HS-27A (cell line): ENCODE measurements at places on chromosomes 7 and 10.

GRCh38 chr10:70664702-70665195 is 7.6 kb upstream of the ADAMTS14 start:
- DNase-seq = no peak

- DNase-seq = no peak
Measured at GRCh38 chr10:32150532-32151101, 94.4 kb upstream of the KIF5B start.

GRCh38 chr7:9307131-9307530 is 873.7 kb downstream of the NXPH1 start:
- DNase-seq = no peak

- no peak for DNase-seq
Measured at GRCh38 chr10:80260295-80261243, 28.9 kb downstream of the MAT1A start.

DNA sequence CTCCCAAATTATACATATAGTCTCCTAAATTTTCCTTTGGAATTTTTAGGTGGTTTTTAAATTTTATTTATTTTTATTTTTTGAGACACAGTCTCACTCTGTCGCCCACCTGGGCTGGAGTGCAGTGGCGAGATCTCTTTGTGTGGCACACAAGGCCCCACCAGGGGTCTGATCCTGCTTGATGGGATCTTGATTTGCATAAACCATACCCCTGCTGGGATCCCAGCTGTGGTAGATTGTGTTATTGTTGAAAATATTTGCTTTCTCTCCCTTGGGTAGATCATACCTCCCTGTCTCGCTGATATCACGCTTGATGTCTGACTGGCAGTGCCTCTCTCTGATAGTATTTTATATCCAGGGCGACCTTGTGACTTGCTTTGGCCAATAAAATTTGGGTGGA is 5.6 kb upstream of the MUC3A start:
- no peak for DNase-seq

DNA sequence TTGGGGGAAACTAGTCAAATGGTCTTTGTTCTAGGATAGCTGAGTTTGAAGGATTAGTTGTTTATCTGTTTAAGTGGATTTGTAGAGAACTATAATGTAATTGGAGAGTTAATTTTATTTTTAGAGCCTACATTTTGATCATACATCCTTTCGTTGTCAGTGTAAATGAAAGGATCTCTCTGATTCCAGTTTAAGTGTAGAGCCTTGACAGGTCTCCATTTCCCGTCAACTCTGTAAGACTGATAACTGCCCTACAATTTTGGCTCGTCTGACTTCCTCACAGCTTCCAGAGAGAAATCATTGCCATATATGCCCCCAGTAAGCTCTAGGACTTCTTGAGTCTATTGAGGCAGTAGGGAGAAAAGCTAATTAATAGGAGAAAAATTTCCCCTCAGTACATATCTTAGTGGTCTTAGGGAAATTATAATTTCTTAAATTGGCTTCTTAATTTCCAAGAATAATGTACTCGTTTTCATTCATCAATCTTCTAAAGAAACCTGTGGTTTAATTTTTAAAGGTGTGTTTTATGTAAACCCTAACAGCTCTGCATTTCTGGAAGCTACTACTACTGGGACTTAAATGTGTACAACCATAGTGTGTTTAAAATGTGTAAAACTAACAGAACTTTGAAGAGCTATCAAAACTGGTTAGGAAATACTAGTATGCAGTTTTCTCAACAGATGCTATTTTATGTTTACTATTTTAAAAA is 3.8 kb downstream of the KMT2E start:
- no peak for DNase-seq

DNA sequence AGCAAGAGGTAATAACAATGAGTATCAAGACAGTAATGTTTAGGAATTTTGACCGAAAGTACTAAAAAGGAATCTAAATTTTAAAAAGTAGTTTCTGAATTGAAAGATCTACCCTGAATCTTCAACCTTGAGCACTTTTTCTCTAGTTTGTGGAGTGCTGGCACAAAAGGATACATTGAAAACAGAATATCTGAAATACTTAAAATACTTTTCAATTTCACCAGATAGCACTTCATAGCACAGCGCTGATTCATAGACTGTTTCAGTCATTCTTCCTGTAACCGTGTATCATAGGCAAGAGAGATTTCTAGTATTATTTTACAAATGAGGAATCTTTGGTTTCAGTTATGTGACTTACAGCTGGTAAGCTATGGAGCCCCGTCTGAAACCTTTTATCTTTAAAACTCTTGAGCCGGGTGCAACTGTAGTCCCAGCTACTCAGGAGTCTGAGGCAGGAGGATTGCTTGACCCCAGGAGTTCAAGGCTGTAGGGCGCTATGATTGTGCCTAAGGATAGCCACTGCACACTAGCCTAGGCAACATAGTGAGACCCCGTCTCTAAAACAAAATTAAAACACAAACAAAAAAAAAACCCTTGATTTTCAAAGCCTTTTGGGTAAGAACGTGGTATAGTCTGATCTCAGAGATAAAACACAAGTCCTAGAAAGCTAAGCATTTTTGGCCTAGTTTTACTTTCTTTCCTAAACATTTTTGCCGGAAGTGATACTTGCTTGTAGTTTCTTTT is 35.1 kb downstream of the FHIP2A start:
- peak; percentile 70 for DNase-seq

DNA sequence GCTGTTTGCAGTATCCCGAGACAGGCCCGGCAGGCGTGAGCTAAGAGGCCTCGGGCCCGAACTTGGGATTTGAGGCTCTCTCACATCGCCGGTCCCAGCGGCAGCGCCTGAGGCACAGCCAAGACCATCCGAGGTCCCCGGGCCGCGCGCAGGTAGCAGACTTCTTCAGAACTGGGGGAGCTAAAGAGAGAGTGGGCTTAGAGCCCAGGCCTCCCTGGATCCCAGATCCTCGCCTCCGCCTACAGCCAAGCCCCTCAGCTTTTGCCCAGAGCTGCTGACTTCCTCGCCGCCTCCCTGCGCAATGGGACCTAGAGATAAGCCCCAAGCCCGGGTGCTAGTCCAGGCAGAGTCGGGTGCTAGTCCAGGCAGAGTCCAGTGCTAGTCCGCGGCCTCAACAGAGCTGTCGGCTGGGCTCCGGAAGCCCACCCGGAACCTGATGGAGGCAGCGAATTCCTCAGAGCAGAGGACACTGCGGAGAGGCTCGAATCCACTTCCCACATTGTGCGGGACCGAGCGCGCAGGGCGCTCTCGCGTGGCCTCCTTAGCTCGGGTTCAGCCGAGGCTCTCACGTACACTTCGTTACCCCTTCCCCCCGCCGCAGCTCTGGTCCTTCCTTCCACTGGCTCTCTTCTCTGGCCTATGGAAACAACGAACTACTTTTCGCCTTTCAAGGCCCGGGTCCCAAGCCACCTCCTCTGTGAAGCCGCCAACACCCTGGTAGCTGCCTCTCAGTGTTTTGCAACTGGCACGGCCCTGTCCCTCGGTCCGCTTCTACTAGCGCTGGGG is 5.8 kb downstream of the LBX1 start:
- no peak for DNase-seq

- DNase-seq = peak; percentile 43
Measured at GRCh38 chr10:77564731-77565589, 72.6 kb downstream of the KCNMA1 start.

- DNase-seq = no peak
Measured at GRCh38 chr10:126704649-126705048, 34.2 kb upstream of the C10orf90 start.

DNA sequence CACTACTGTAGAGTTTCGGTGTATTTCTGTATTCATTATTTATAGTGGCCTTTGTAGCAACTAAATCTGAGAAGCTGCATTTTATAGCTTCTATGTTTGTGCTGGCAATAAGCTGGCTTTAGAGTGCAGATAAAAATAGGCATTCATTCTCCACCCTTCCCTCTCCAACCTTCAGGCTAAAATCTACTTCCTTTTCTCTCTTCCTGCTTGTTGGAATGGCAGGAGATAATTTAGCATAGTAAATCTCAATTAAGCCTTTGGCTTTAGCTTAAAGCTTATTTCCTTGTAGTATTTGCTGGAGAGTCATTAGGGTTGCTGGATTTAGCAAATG is 58.5 kb downstream of the CPVL start:
- no peak for DNase-seq

GRCh38 chr7:12839508-12840153 is 152.2 kb downstream of the ARL4A start:
- no peak for DNase-seq

DNA sequence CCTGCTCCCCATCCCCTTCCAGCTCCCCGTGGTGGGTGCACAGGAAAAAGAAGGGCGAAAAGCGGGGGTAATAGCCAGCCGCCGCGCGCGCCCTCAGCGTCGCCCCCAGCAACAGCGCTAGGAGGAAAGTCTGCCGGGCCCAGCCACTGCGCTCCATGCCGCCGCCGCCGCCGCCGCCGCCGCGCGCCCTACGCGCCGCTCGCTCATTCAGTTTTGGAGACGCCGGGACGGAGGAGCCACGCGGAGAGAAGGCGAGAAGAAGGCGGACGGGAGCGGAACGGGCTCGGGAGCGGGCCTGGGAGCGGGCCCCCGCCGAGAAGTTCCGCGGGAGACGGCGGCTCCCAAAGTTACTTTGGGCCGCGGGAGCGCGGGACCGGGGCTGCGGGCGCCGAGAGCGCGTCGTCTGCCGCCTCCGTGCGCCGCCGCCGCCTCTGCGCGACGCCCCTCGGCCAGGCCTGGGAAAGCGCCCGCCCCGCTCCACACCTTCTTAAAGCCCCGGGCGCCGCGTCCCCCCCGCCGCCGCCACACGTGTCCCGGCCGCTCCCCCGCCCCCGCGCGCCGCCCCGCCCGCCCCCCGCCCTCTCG is at the start of gene RELN:
Gene RELN (minus strand): TSS at position 459 of the 585 bp plus-strand sequence. CDS start 302 bp downstream, at position 157.
- no peak for DNase-seq

DNA sequence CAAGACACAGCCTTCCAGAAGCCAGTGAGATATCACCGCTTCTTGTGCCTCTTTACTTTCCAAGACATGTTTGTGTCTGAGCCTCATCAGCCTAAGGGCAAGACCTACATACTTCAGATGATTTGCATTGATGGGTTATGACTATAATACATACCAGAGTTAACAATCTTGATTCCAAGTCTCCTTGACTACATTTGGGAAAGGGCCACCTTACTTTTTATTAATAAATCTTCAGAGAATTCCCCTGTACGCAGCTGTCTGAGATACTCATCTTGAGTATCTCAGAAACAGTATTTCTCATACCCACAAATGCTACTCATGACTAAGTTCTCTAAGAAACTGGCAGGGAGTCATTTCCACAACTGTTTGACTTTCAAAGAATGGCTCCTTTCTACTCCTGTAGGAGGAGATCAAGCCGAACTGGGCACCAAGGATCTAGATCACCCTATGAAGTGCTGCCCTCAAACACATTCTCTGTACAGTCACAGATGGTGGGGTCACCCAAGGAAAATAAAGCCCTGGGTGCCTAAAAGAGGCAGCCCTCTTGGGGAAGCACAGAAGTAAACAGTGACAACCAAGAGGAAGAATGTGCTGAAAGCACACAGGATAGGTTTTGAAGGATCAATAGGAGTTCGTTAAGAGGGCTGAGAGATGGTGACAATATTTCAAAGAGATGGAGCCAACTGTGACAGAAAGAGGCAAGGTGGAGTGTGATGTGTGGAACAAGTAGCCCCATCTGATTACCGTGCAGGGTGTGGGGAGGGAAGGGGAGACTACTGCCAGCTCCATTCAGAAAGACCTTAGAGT is 138.9 kb downstream of the JAZF1 start:
- peak; percentile 84 for DNase-seq

DNA sequence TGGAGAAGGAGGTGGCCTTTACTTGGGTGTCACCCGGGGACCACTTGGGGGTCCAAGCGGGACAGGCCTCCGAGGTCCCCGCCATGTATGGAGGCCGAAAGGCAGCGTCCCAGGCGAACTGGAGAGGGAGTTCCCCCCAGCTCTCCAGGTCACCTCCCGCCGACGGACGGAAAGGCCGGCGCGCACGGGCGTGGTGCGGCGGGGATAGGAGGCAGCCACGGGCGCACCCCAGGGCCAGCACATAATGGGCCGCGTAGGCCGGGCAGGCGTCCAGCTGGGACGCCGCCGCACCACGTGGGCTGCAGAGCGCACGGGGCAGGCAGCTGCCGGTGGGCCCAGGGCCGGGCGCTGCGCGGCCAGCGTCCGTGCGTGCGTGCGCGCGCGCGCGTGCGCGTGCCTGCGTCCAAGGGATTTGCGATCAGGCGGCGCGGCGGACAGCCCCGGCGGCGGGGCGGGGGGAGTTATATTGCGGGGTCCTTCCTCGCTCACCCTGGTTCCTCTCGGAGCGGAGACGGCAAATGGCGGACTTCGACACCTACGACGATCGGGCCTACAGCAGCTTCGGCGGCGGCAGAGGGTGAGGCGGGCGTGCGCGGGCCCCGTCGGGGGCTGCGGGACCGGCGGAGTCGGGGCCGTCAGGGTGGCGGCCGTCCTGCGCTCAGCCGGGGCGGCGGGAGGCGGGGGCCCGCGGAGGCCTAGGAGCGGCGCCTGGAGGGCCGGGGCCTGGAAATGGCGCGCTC is at the start of gene EIF4H:
Gene EIF4H (plus strand): TSS at position 491 of the 740 bp plus-strand sequence. CDS start 28 bp downstream, at position 519.
- DNase-seq = peak; percentile 77

DNA sequence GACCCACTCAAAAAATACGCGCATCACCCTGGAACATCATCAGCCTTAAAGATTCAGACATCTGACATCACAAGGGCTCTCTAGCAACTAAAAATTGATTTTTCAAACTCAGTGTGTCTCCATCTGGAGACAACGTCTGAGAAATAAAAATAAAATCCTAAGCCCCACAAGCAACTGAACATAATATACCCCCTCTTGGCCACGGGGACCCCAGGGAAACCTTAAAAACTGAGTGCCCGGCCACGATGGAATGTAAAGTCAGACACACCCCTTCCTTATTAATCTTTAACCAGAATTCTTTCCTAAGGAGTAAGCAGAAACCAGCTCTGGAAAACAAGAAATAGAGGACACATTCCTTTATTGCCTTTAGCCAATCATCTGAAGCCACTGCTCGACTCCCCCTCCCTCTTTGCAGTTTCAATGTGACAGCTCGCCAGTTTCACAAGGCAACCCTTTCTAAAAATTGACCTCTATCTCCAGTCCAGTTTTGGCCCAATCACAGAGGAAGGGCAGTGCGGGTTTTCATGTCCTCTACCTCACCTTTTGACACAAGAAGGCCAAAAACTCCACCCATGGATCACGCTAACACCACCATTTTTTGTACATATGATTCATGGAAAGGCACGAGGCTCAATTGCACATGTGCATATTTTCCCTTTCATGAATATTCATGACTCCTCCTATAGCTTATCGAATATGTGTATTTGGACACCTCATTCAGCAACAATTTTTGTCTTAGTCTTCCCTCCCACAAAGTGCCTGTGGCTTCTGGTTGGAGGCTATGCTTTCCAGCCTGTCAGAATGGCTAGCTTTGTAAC is 24.2 kb downstream of the IFIT3 start:
- peak; percentile 94 for DNase-seq

- no peak for DNase-seq
Measured at GRCh38 chr10:51386248-51386885, 312.1 kb downstream of the PRKG1 start.

- no peak for DNase-seq
Measured at GRCh38 chr10:18866852-18867251, 181.7 kb upstream of the MALRD1 start.
